Activated T-helper 1 cell treated with Interleukin-2 at 50 U/mL for 16 hours (primary cell): ENCODE measurements at places on chromosomes 1 and 21.

GRCh38 chr21:25428537-25428936 lies 178.7 kb downstream of the MRPL39 start:
- DNase-seq = no peak

DNA sequence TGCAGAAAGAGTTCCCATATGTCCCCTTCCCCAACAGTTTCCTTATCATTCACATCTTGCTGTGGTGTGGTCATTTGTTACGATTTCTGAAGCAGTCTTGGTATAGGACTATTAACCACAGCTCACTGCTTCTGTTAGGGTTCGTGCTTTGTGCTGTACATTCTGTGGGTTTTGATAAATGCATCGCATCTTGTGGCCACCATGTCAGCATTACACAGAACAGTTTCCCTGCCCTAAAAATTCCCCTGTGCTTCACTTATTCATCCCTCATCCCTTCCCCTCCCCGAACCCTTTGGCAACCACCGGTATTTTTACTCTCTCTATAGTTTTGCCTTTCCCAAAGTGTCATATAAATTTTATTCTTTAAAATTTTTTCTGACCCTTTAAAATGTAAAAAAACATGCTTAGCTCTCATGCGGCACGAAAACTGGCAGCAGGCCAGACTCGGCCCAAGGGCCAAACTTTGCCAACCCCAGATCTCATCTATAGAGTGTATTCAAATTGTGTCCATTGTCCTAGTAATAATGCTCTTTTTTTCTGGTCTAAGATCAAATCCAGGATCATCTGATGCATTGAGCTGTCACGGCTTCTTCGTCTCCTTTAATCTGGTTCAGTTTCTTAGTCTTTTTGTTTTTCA lies 78.2 kb downstream of the SIM2 start:
- no peak for DNase-seq

DNA sequence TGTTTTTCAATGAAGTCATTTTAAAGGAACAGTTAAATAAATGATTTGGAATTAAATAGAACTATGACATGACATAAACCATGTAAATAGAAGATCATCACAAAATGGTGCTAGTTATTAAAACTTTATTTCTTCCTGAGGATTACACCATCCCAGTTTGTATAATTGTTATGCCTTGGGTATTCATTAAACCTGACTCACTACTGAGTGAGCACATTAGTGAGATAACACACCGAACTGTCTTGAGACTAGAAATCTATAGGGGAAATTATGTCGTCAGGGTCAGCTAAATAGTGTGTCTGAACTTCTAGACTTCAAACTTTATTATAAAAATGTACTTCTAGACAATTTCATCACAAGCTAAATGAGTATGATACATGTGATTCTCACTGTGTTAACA lies 189.4 kb downstream of the NCAM2 start:
- DNase-seq = no peak

- DNase-seq = no peak
Measured at GRCh38 chr1:184828369-184828717, 73.7 kb upstream of the EDEM3 start.

GRCh38 chr1:154627257-154628120 lies 19.5 kb upstream of the ADAR start:
- peak; percentile 78 for DNase-seq
